Cortex of kidney (tissue), 1 donor: ENCODE measurements at places on chromosomes 7 and 10.

GRCh38 chr10:128173386-128173785, 47.2 kb upstream of the MKI67 start:
- DNase-seq: no peak

DNA sequence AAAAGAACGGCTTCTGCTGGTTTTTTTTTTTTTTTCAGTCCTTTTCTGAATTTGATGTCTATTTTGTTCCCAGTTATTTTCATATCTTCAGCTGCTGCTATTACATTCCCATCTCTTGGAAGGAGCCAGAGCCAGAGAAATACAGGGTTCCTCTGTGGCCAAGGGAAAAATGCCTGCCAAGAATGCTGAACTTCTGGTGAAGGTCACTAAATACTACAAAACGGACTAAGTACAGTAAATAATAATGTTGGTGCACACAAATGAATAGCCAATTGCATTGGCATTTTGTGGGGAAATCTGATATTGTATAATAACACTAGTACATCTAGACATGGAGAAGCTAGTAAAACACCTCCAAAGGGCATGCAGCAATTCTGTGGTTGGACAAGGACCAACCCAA, 56.3 kb upstream of the ZEB1 start:
- no peak for DNase-seq

DNA sequence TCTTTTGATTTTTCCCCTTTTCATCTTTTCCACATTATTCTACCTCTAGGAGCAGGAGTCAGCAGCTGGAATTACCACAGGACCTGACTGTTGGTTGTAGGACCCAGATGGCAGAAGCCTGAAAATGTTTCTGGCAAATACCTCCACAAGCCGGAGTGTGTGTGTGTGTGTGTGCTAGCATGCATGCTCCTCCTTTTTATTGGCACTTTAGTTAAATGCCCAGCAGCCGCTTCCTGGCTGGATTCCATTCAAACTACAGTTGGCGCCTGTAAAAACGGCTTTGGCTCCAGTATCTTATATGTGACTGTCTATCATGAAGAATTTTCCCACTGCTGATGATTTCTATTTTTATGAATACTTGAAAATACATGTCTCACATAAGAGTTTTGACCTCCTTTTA, 319.7 kb upstream of the SP4 start:
- no peak for DNase-seq

GRCh38 chr7:10104292-10104691, 869.4 kb upstream of the PHF14 start:
- DNase-seq: no peak

GRCh38 chr10:72008096-72008981, 44.1 kb downstream of the CHST3 start:
- no peak for DNase-seq

GRCh38 chr7:1085266-1085665, 2.6 kb upstream of the GPER1 start:
- DNase-seq: no peak
